ENCODE measurements at places on chromosomes 1 and 21. TPM values are rescaled to one million over a fixed set of nuclear protein-coding genes. Genes with fewer than 3 reads are reported as not detected.

Gene LAMTOR5
- 106 TPM for total RNA-seq

- H3K4me3 ChIP-seq: no peak overlapping the region
- no peaks in the 10 kb centered on the region for H3K27me3 ChIP-seq
Measured at GRCh38 chr1:13781228-13781627, 81.2 kb downstream of the PRDM2 start.

- H3K4me1 ChIP-seq: peaks cover 25% of the 10 kb centered on the region
- DNase-seq: no peak
- no peak overlapping the region for H3K27ac ChIP-seq
- no peak overlapping the region for H3K4me3 ChIP-seq
Measured at GRCh38 chr1:6456800-6457466, 9.0 kb downstream of the TNFRSF25 start.

GRCh38 chr1:218401441-218401997 is 56.4 kb downstream of the TGFB2 start:
- peaks cover 40% of the 10 kb centered on the region for H3K4me1 ChIP-seq
- no peak overlapping the region for H3K27ac ChIP-seq
- no peak overlapping the region for H3K4me3 ChIP-seq
- H3K36me3 ChIP-seq: peaks cover 3% of the 10 kb centered on the region
- no peak for DNase-seq
- no peaks in the 10 kb centered on the region for H3K27me3 ChIP-seq
